ENCODE measurements at places on chromosomes 2 and 18. TPM values are rescaled to one million over a fixed set of nuclear protein-coding genes. Genes with fewer than 3 reads are reported as not detected.
A peak's percentile ranks its signal among the peaks of the same experiment; 100 is the strongest.

DNA sequence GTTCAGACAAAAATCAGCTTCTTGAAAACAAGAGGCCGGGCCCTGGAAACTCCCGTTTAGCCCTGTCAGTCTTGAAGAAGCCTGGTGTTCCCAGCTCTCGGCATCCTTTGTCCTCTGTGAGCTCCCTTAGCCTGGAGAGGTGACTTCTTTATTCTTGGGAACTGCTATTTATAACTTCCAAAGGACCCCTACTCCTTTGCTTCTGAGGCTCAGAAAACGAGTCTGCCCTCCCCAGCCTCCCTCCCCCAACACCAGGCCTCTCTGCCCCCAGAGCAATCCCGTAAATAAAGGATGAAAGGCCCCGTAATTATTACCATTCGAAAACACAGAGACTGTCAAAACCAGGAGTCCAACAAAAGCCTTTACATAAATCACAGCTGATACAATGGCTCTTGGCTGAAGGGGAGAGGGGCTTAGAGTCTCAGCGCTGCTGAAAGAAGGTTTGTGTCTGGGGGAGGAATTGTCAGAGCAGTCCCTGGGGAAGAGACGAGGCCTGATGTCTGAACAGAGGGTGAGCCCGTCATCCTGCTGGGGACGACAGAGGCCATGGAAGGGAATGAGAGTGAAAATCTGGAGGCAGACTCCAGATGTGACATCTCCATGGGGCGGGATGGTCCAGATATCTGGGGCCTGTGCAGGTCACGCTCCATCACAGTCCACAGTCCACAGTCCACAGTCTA, 283.0 kb downstream of the MYCN start:
- no peak for DNase-seq

GRCh38 chr2:209696836-209697711, 74.6 kb upstream of the UNC80 start:
- peak; percentile 34 for DNase-seq

DNA sequence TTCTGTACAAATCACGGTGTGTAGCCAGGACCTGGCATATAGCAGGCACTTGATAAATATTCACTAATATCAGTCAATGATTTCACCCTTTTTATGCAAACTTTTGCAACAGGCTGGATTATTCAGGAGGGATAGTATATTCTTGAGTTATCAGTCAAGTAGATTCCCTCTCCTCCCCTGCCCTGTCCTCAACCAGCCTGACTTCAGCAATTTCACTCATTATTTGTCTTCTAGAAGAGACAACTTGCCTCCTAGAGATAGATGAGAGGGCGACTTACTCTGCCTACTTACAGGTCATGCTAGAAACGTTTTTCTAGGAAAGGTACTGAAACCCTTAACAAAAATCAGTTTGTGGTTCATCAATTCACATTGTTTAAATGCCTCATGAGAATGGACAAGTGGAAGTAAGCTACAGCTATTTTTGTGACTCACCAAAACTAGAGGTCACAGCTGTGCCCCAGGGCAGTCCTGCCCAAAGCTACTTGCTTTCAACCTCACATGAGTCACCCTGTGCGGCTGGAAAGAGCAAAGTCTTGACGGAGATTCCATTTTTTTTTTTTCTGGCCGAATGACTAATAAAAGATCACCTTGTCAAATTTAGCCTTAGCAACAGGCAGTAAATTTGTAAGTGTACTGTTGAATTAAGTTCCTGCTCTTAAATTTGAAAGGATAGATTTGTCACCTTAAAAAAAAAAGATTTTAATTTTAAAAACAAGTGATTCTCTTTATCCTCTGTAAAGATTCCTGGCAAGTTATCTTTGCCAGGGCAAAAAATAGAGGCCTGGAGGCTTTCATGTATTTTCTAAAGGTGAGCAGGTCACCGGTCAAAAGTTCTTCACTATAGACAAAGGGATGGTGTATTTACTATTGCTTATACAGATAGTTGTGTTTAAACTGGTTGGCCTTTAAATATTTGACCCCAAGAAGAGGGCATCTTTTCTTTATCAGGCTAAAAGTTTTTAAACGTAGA, 109.0 kb upstream of the SLC35G4 start:
- peak; percentile 97 for DNase-seq

DNA sequence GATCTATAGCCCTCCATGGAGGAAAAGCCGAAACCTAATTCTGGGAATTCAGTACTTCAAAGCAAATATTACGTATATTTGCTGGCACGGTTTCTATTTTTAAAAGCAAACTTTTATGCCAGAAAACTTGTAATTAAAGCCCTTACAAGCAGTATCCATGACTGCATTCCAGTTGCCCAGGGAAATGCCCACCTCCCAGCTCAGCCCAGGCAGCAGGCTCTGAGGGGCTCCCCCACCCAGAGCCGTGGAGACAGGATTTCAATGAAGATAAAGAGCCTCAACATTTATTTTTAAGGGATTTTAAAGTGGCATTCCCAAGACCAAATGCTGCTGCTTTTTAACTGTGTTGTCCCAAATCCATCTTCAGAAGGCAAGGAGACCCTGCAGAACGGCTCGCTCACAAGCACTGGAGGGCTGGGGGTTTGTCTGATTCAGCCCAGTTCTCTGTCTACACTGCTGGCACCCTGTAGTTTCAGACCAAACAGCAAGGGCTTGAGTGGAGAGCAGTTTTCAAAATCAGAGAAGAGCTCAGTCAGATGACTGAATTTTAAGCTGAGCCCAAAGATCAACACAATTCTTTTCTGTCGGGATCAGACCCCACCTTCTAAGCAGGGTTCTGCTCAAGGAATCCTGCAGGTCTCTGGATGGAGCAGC, 105.1 kb downstream of the KCNF1 start:
- DNase-seq = no peak

DNA sequence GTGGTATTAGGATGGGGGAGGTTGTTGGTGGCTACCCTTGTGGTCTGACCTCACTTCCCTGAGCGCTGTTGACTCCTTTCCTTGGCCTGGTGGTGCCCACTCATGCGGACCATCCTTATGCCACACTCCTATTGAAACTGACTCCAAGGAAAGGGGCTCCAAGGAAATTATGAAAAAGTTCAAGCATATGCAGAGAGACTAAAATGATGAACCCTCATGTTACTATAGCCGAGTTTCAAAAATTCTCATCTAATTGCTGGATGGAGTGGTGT, 96.2 kb upstream of the STPG4 start:
- DNase-seq = no peak

- DNase-seq = no peak
These were observed 13.3 kb downstream of the TUBB6 start for GRCh38 chr18:12321333-12321732.

- DNase-seq = no peak
These were observed 25.1 kb downstream of the INPP5D start for GRCh38 chr2:233085037-233085838.

DNA sequence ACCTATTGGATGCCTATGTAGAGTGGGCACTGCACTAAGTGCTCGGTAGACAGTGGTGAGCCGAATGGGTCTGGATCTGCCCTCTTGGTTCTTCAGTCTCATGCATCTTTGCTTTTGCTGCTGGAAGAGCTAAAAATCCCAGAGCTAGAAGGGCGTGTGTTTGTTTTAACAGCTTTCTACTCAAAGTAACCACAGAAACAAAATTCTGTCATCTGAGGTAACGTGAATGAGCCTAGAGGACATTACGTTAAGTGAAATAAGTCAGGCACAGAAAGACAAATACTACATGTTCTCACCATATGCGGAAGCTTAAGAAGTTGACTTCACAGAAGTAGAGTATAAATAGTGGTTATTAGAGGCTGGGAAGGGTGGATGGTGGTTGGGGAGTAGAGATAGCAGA, 119.8 kb downstream of the PLB1 start:
- DNase-seq = no peak

GRCh38 chr2:48767330-48767729, 11.8 kb upstream of the LHCGR start:
- DNase-seq = no peak

DNA sequence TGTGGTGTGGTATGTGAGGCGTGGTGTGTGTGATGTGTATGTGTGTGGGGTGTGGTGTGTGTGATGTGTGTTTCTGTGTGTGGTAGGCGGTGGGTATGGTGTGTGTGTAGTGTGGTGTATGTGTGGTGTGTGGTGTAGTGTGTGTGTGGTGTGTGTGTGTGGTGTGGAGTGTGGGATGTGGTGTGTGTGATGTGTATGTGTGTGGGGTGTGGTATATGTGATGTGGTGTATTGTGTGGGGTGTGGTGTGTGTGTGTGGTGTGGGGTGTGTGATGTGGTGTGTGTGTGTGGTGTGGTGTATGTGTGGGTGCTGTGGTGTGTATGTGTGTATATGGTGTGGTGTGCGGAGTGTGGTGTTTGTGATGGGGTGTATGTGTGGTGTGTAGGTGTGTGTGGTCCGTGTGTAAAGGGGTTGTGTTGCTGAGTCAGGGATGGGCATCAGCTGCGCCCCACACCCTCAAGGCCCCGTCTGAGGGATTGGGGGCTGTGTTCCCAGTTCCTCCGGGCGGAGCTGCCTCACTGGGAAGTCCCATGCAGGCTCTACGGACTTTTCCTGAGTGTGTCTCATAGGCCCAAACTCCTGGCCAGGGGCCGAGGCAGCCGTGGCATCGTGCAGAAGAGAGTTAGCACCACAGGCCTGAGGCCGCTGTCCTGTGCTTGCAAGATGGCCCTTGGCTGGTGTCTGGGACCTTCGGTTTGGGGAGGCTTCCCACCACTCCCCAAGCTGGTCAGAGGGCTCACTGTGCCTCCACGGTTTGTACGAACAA, 18.2 kb upstream of the ARL4C start:
- no peak for DNase-seq

- no peak for DNase-seq
These were observed 13.7 kb upstream of the FAHD2A start for GRCh38 chr2:95388856-95389244.

GRCh38 chr2:212117926-212118325, 420.7 kb downstream of the ERBB4 start:
- DNase-seq = no peak

- DNase-seq = peak; percentile 80
These were observed 37.7 kb downstream of the RPIA start for GRCh38 chr2:88729061-88729745.

- no peak for DNase-seq
These were observed 59.5 kb downstream of the MFSD6 start for GRCh38 chr2:190467575-190468083.

AKAIN1 gene
- total RNA-seq = not detected

MDH1B gene
- 0.29 TPM for total RNA-seq

DSG1 gene
- total RNA-seq = not detected

UGT1A8 gene
- total RNA-seq = not detected

SCTR gene
- total RNA-seq = not detected

SPEG gene
- total RNA-seq = 20.6 TPM

PASK gene
- 7.2 TPM for total RNA-seq

GREB1L gene
- total RNA-seq = 3.0 TPM

COL3A1 gene
- total RNA-seq = not detected

CHRND gene
- not detected for total RNA-seq
